ENCODE measurements at places on chromosomes 5 and 9. TPM values are rescaled to one million over a fixed set of nuclear protein-coding genes. Genes with fewer than 3 reads are reported as not detected.

GRAMD2B gene
- 25.4 TPM for total RNA-seq

DNA sequence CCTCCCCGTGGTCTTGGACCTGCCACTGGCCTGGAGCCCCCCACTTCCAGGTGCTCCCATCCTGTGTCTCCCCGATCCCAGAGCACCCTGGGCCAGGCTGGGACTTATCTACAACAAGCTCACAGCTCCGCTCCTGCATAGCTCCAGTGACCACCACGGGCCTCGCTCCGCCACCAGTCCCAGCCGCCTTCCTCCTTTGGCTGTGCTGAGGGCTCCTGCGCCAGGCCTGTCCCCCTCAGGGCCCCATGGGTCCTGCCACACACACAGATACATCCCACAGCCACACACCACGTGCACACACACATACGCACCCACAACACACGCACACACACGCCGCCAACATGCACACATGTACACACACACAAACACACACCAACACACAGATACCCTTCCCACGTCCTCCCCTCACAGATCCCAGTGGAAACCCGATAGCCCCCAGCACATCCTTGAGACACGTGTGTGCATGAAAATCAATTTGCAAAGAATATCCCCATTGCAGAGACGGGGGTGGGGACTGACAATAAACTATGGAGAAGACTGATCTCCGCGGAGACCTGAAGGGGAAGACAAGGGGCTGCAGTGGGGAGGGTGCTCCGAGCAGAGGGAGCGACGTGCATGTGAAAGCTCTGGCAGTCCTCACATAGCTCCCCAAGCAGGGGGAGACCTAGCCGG, 18.5 kb upstream of the LAMC3 start:
- no peak for DNase-seq

DNA sequence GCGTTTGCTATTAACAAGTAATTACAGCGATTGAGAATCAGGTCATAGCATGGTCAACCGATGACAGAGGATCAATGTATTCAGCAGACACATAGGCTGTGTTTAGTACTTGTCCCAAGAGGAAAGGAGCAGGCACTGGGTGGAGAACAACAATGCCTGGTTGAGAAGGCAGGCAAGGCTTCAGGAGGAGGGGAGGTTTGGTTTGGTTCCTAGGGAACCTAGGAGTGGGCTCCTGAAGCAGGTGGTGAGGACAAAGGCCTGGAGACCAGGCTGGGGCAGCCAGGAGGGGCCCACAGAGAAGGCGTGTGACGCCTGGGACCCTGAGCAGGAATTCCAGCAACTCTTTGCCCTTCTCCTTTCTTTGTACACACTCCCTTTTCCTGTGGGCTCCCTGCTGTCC, 195.6 kb downstream of the SPOCK1 start:
- DNase-seq: no peak

GRCh38 chr5:124583469-124584350, 162.7 kb downstream of the ZNF608 start:
- no peak for DNase-seq

DNA sequence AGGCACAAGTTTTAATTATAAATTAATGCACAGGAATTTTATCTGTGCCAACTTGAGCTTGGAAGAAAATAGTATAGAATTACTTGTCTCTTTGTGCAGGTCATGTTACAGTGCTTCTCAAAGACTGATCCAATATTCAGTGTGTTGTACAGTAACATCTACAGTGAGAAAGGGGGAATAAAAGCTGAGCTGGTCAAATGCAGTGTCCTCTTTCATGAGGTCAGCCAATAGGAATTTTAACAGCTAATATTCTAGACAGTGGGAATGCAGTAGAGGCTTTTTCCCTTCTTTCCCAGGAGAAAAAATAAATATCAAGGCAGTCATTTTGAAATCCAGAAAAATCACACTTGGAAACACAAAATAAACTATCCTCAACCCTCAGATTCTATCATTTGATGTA, 95.7 kb upstream of the ITGA1 start:
- no peak for DNase-seq

DNA sequence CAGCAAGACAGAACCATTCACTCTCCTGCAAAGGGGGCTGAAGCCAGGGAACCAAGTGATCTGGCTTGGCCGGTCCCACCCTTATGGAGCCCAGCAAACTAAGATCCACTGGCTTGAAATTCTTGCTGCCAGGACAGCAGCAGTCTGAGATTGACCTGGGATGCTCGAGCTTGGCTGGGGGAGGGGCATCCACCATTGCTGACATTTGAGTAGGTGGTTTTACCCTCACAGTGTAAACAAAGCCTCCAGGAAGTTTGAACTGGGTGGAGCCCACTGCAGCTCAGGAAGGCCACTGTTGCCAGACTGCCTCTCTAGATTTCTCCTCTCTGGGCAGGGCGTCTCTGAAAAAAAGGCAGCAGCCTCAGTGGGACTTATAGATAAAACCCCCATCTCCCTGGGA, 60.5 kb downstream of the TNFSF8 start:
- DNase-seq: no peak

All from Right ventricle myocardium superior (tissue), 1 donor.